ENCODE measurements at places on chromosomes 16 and 17.

DNA sequence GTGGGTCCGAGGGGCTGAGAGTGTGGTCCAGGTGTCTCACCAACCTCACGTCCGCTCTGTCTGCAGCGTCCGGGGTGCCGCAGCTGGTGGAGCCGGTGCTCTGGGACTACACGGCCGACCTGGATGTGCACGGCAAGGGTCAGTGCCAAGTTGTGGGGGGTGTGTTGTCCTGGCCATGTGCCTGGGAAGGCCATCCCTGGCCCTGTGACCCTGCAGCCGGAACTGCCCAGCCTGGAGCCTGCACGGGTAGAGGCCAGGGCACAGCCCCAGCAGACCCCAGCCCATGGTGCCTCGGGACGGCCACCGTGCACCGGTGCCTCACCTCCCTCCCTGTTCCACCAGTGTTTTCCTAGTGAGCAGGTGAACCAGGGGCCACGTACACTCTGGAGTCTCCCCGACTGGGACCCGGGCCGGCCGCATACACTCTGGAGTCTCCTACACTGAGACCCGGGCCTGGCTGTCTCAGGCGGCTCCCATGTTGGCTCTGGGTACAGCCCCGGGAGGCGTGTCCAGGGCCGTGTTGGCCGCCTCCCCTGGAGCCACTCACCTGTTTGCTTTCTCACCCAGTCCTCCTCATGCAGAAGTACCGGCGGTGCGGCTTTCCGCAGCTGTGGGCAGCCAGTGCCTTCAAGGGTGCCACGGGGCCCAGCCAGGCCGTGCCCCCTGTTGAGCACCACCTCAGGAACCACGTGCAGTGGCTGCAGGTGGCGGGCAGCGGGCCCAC, 13.8 kb downstream of the CYBC1 start:
- no peak for DNase-seq

- DNase-seq: peak; percentile 46
Observed at GRCh38 chr17:1736348-1737281, 6.1 kb upstream of the SERPINF2 start.

DNA sequence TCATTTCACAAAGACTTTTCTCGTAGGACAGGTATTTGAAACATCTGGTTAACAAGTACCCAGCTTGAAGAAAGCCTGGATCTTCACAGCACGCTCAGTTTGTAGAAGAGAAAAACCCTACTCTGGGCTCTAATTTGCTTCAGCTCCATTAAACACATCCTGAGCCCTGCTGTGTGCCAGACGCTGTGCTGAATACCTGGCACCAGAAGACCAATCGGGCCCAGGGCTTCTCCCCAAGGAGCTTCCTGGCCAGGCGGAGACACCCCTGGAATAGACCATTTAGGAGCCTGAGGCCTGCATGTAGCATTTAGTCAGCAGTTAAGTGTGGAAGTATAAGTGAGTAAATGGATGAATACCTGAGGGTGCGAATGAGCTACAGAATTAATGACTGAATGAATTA, 8.9 kb upstream of the ABAT start:
- no peak for DNase-seq

GRCh38 chr16:67606632-67607031, 38.3 kb upstream of the CARMIL2 start:
- DNase-seq: no peak

DNA sequence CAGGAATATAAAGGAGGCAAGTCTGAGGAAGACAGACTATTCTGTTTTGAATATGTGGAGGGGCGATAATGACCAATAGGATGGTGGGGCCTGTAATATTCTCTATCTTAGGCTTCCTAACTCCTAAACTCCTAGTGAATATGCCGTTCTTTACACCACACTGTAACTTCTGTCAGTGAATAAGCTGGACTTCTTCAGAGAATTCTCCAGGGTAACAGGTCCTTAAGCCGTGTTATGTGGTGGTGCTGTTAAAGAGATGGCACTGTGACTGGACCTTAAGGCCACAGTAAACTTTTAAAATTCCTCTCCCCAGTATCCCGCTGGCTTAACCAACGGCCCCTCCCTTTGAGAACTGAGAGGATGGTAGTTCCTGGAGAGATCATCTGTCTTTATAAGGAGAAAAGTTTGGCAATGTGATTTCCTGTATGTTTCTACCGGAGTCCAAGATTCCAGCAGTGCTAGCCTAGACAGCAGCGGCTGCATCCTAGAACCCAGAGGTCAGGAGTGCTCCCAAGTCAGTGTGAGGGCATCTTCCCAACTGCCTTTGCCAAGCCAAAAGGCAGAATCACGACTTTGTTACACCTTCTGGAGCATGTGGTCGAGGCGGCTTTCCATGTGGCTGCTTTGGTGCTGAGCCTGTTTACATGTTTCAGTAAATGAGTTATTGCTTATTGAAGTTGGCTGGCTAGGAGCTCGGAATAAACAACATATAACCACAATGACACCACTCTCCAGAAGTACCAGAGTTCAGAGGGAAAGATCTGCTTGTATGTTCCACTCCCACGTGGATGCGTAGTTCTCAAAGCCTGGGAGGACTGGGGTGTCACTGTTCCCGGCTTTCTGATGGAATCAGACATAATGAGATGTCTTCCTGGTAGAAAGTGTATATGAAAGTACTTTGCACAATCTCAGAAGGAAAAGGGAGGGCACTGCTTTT, 41.0 kb downstream of the TUBD1 start:
- DNase-seq: no peak

DNA sequence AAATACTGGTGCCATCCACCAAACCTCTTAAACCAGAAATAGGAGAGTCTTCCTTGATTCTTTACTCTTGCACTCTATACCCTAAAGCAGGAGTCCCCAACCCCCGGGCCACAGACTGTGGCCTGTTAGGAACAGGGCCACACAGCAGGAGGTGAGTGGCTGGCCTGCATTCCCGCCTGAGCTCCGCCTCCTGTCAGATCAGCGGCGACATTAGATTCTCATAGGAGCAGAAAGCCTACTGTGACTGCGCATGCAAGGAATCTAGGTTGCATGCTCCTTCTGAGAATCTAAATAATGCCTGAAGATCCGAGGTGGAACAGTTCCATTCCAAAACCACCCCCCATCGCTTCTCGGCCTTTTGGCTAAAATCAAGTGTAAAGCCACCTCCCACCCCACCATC, 30.3 kb upstream of the SRCIN1 start:
- DNase-seq: no peak

GRCh38 chr17:8900207-8900606, 32.7 kb upstream of the PIK3R6 start:
- no peak for DNase-seq

- no peak for DNase-seq
Observed at GRCh38 chr17:37481001-37481665, 8.6 kb upstream of the DUSP14 start.

GRCh38 chr17:41020336-41020735, 6.7 kb downstream of the KRTAP1-5 start:
- DNase-seq: no peak

DNA sequence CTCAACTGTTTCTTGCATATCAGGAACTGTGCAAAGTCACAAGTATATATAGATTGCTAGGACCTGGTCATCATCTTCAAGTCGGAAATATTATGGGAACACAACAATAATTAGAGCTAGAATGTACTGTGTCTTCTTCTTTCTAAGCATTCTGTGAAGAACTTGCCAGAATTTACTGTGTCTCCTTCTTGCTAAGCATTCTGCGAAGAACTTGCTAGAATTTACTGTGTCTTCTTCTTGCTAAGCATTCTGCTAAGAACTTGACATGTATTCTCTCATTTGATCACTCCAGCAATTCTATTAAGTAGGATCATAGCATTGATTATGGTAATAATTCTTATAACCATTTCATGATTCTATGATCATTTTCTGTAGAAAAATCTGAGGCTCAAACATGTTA, 231.7 kb downstream of the FOXL1 start:
- no peak for DNase-seq

GRCh38 chr17:72618001-72618509, 474.4 kb downstream of the SLC39A11 start:
- no peak for DNase-seq

DNA sequence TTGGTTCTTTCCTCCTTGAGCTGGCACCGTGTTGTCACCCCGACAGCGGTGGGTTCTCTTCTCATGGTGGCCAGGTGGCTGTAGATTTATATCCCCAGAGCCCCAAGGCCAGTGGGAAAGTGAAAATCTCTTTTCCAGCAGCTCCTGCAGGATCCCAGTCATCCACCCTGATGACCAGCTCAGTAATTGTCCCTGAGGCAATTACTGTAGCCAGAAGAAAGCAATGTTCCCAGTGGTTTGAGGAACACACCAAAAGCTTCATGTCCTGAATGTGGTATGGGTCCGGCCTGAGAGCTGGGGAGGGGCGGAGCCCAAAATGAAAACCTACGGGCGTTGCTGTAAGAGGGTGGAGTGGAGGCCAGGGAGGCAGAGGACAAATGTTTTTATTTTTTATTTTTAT, 69.0 kb downstream of the WSB1 start:
- no peak for DNase-seq

- DNase-seq: no peak
Observed at GRCh38 chr17:32584792-32585191, 98.0 kb downstream of the CDK5R1 start.

DNA sequence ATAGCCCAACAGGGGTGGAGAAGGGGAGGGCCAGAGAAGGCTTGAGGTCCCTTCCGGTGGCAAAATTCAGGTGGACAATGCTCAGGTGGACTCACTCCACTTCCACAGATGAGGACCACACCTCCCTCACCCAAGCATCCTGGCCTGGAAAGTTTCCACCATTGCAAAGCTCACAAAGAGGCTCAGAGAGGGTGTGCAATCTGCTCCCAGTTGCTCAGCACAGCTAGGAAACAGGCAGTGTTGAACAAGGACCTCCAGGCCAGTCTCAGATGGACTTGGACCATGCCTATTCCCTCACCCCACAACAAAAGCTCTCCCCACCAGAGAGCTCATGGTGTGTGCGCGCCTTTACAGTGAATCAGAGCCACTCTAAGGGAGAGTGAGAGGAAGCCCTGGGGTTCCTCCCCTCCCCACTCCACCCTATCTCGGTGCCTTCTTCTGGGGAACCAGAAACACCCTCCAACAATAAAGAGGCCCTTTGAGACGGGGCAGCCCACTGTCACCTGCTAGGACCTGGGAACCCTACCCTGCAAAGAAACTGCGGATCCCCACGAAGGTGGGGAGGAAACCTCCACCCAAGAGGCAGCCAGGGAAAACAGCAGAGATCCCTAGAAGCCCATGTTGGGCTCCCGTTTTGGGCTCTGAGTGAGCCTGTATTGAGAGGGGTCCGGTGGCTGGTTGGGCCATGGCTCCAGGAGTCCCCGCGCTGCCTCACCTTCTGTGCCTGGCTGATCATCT, 1.6 kb downstream of the FAM83G start:
- no peak for DNase-seq

GRCh38 chr16:85555719-85556455, 57.2 kb upstream of the GSE1 start:
- DNase-seq: no peak

- no peak for DNase-seq
Observed at GRCh38 chr17:27386206-27387075, 69.8 kb upstream of the KSR1 start.

DNA sequence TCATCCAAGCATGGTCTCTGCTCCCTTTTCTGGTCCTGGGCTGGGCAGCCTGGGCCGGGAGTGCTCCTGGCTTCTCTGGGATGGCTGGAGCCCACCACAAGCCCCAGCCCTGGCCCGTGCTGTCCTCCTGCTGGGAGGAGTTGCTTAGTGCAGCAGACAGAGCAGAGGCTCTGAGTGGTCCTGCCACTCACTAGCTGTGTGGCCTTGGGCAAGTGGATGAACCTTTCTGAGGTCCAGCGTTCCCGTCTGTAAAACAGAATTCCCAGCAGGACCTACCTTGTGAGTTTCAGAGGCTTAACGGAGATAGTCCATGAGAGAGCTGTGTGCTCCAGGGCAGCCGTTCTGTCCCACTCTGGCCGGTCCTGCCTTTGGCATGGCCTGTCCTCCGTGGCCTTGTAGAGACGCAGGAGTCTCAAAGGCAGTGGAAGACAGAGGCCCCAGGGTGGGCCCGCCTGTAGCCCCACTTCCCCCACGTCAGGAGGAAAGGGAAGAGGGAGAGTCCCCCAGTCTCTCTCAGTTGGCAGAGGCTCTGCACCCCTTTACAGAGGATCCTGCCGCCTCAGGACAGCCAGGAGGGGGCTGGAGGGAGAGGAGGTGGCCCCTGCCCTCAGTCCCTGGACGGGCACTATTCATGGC, 7.8 kb downstream of the MYO15B start:
- no peak for DNase-seq

DNA sequence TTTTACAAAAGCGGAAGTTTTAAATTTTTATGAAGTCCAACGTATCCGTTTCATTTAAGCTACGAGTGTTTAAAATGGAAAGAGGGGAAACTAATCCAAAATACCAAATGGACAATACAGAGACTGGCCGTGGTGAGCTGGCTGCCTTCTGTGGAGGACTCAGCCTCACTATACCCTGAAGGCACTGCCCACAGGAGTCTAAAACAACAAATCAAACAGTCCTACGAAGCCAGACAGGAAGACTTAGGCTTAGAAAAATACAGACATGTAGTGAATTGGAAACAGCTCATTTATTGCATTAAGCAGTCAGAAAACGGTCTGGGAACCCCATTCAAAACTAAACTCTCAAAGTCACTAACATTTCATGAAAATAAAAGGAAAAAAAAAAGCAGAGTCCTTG, 75.1 kb downstream of the CYTH1 start:
- no peak for DNase-seq

- DNase-seq: no peak
Observed at GRCh38 chr17:73944366-73944765, 259.1 kb upstream of the RPL38 start.

DNA sequence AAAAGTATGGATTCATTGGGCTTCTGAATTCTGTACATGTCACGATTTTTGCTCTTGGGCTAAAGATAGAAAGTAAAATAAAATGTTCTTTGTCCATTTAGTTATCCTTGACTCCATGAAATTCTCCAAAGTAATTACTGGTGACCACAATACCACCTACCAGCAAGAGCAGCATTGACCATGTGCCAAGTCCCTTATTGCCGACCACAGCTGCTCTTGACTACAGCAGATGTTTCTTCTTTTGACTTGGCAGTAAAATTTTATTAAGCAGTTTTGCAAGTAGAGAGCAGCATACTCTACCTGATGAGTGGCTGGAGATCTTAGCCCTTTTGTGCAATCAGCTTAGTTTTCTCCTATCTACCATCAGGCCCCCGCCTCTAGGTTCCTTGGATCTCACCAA, 152.2 kb upstream of the TBX2 start:
- DNase-seq: no peak

- no peak for DNase-seq
Observed at GRCh38 chr17:31811101-31811500, 47.9 kb downstream of the COPRS start.

All from T-helper 17 cell (primary cell).